Activated T-helper 1 cell treated with Interleukin-2 at 50 U/mL for 16 hours (primary cell): ENCODE measurements at places on chromosomes 4 and X.

- no peak for DNase-seq
These were observed 452.9 kb downstream of the DTHD1 start for GRCh38 chr4:36734334-36734733.

DNA sequence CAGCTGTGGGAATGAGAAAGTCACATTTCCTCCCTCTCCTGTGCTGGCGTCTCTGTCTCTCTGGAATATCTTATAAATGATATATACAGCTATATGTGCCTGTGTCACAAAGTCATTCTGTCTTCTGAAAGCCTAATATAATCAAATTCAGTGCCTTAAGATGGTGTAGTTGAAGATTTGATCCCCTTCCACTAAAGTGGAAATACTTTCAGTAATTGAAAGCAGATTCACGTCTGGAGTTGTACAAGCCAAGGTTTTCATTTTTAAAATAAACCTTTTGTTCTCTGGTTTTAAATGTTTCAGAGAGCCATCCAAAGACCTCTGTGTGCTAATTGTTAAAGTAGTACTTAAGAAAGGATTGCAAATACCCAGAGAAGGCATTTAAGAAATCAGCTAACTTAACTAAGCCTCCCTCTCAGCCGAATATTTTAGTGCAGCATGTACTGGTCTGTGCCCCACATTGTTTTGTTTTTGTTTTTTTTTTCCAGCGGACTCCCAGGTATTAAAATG lies 206.8 kb downstream of the TENM3 start:
- DNase-seq: no peak

GRCh38 chr4:101232074-101232776 lies 115.1 kb downstream of the PPP3CA start:
- no peak for DNase-seq

DNA sequence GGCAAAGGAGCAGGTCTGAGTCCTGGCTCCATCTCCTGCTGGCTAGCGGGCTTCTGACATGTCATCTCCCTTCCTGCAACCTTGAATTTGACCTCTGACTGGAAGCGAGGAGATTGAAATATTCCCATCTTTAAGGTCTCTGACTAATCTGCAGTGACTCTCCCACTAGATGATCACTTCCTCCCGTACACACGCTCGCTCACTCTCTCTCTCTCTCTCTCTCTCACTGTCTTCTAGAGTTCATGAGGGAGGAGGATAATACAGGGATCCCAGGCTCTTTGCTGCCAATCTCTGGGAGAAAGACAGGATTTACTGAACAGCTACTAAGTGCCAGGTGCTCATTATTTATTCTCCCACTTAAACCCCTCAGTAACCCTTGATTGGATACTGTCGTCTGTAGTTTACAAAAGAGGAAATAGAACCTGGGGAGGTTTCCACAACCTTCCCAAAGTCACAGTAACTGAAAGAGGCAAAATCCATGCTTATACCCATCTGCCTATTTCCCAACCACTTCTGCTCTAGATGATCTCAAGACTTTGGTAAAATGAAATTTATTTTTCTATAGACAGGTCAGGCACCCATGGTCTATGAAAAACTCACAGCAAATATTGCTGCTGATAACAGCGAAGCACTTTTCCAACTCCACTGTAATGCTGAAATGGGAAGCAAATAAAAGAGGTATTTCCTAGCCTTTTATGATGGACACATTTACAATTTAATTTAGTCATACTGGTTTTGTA lies 193.5 kb upstream of the C1QTNF7 start:
- DNase-seq: no peak

DNA sequence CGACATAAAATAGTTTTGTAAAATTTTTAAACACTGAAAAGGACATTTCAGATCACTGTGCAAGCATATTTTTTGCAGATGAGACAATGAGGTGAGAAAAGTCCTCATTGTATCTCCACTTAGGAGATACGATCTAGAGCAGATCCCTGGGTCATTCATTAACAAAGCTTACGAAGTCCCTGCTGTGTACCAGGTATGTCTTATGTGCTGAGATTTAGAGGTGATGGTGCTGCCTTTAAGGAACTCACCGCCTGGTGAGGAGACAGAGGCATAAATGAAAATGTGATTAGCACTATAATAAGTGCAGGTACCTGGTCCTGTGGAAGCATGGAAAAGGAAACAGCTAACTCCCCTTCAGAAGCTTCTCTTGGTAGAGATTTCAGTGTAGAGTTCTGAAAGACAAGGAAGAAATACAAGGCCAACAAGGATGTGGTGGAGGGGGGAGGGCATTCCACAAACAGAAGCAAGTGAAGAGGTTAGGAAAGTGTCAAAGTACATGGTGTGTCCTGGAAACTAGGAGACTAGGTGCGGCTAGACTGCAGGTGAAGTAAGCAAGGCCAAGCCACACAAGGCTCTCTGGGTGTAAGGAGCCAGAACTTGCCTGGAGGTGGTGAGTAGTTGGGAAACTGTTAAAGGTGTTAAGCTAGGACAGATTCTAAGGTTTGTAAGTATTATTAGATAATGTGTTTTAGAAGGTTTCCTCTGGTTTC lies 1.5 kb upstream of the NDNF start:
- no peak for DNase-seq

DNA sequence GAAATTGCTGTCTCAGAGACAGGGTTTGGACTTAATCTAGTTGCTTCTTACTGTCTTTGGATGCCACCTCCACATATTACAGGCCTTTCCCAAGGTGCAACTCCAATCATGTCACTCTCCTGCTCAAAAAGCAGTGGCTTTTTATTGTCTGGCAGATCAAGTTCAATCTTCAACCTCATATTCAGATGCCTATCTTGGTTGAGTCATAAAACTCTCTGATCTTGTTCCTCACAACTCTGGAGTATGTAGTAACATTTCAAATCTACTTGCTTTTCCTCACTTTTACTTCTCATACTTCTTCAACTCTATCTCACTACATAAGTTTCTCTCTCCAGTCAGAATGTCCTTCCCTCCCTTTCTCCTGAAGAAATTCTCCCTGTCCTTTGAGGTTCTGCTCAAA lies 180.6 kb downstream of the VSIG4 start:
- DNase-seq: no peak

DNA sequence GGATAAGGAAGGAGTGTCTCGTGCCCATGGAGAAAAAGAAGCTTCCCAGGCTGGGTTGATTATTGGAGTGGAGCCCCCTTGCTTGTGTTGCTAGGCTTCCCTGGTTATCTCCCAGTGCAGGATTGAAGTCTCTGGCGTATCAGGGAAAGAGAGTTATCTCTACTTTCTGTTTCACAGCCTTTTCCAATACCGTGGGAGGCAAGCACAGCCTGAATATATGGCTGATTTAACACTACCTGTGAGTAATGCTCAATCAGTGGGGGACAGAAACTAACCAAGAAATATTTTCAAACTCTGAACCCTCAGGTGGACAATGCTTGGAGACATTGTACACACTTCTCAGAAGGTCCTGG lies 65.2 kb downstream of the SERPINA7 start:
- no peak for DNase-seq

GRCh38 chrX:18290200-18290599 lies 64.3 kb downstream of the SCML2 start:
- DNase-seq: no peak

GRCh38 chr4:110959041-110959643 lies 336.3 kb upstream of the PITX2 start:
- no peak for DNase-seq

GRCh38 chrX:120749141-120749846 lies 119.4 kb upstream of the C1GALT1C1 start:
- DNase-seq: no peak

DNA sequence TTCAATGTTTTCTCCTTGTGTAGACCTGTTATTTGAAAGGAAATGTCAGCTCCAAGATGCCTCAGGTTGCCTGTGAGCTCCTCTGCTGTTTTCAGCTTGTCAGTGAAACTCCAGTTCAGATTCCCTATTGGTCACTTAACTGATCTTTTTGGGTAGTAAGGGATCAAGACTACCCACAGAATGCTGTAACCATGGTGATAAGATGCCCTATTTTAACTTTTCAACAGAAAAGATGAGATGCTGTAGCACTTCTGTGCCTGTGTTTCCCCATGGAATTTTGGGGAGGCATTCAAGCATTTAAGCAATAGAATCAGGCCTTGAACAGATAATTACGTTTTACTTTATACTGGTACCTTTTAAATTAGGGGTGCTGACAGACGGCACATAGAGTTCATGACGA lies 106.6 kb upstream of the H2AZ1 start:
- no peak for DNase-seq

DNA sequence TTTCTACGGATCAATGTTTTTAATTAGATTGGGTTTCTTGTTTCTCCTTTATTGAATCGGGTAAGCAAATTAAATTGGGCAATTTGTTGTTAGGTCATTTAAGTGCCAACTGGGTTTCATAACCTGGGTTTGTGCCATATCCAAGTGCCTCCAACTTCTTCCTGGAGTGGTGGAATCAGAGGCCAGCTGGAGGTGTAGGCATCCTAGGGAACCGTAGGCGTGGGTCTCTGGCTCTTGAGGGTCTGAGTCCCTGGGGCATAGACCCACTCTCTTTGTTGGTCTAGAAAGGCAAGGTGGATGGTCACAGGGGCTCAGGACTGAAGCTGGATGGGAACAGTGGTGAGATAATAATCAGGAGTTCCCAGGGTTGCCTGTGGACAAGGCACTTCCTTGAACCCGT lies 18.3 kb downstream of the CNGA2 start:
- DNase-seq: no peak

DNA sequence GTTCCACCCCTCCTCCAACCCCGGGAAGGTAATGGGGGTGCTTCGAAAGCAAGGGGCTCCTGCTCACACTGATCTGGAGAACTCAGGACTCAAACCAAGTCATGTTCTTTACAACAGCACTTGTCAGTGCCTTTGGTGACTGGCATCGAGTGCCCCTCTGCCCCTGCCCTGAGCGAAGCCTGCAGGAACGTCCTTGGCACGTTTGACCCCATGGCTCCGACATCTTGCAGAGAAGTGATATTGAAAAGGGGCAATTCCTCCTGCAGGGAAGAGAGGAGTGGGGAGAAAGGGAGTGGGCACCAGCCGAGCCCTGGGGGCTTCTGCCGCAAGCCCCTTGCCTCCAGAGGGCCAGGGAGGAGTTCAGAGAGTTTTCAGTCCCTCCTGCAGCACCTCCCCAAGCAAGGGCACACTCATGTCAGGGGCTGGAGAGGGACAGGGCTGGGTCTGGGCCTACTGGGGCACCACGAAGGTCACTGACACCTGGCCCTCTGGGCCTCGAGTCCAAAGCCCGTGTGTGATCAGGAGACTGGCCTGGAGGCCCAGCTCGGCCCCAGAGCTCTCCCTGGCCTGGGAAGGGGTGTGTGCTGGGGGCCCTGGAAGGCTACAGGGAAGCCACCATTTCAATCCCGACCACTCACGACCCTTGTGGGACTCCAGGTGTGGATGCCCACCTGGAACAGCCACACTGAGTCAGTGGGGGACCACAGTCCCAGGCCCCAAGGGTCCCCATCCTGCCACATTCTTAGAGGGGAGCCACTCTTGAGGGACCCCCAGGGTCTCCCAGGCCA lies 94.9 kb upstream of the NKX1-1 start:
- no peak for DNase-seq

GRCh38 chrX:30657196-30658161 lies 4.3 kb downstream of the GK start:
- no peak for DNase-seq

- no peak for DNase-seq
These were observed 74.8 kb upstream of the MXD4 start for GRCh38 chr4:2336659-2337058.

- DNase-seq: no peak
These were observed 15.3 kb downstream of the SEPSECS start for GRCh38 chr4:25144870-25145481.

DNA sequence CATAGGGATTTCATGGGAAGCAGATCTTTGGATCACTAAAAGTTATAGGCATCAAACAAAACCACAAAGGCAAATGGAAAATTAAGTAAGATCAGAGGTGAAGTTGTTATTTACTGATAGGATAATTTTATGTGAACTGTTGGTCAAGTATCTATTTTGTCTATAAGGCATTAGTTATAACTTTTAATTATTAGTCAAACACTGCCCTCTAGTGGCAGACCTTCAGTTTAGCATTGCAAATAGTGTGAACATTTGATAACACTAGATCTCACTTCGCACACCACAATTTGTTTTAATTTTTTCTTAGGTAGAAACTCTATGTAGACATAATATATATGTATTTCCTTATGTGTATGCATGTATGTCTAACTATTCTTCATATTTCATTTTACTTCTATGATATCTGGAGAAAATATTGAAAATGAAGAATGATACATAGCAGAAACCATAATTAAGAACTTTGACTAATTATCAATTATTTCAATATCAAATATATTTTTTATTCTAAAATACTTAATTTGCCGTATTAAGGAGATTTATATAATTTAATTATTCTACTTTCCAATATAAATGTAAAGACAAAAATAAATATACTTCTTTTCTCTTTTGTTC lies 214.5 kb upstream of the TACR3 start:
- no peak for DNase-seq

GRCh38 chr4:54281054-54281766 lies 52.1 kb downstream of the PDGFRA start:
- DNase-seq: no peak

DNA sequence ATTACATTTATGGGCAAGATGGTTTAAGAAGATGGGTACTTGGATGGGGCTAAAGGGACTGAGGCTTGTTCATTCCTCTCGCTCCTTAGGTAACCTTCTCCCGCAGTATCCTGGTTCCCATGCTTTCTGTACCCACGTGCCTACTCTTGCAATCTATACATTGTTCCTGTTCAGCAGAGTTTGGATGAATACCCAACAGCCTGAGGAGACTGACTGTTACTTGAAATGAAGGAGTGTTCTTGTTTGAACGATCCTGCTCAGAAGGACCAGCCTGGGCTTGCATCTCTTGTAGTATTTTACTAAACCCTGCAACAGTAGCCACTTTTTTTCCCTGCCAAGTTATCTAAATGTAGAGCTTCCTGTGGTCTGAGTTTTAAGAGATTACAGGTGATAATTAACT lies 33.7 kb upstream of the ADH6 start:
- no peak for DNase-seq

GRCh38 chr4:20666012-20666860 lies 34.0 kb upstream of the PACRGL start:
- DNase-seq: no peak

GRCh38 chr4:108527723-108528122 lies 92.7 kb upstream of the RPL34 start:
- DNase-seq: no peak

DNA sequence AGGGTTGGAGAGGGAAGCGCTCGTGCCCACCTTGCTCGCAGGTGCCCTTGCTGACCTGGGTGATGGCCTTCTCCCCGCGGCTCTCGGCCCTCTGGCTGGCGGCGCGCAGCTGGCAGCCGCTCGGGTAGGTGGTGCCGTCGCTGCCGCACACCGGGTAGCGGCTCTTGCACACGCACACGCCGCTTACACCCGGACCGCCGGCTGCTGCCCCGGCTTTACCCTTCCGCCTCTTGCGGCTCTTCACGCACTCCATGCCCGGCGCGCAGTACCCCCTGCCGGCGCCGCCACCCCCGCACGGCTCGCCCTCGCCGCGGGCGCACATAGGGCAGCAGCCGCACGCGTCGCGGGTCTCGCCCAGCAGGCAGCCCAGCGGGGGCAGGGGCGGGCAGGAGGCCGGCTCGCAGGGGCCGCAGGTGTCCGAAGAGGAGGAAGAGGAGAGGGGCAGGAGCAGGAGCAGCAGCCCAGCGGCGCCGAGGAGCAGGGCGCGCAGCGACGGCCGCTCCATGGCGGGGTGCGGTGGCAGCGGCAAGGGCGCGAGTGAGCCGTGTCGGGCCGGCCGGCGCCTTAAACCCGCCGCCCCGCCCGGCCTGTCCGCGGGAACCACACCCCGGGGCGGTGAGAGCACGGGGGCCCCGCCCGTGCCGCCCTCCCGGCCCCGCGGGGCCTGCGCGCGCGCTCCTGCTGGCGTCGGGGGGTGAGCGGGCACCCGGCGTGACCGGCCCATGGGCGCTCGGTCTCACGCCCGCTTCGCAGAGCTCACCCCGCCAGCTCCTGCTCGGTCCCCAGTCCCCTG lies at the start of gene IGFBP7:
IGFBP7 (minus strand) TSS at position 539 of the 793 bp plus-strand sequence; CDS start at position 505, 34 bp downstream.
- DNase-seq: no peak

- no peak for DNase-seq
These were observed 20.2 kb downstream of the NHS start for GRCh38 chrX:17395154-17395553.
